ENCODE measurements at places on chromosomes 6 and 20. TPM values are rescaled to one million over a fixed set of nuclear protein-coding genes. Genes with fewer than 3 reads are reported as not detected.
A peak's percentile ranks its signal among the peaks of the same experiment; 100 is the strongest.

The OPN5 gene
- polyA plus RNA-seq: not detected

- peak; percentile 19 for DNase-seq
Measured at GRCh38 chr6:34005901-34006531, 139.9 kb downstream of the GRM4 start.

GRCh38 chr20:2866236-2866635 lies 7.0 kb upstream of the PTPRA start:
- no peak for DNase-seq

DNA sequence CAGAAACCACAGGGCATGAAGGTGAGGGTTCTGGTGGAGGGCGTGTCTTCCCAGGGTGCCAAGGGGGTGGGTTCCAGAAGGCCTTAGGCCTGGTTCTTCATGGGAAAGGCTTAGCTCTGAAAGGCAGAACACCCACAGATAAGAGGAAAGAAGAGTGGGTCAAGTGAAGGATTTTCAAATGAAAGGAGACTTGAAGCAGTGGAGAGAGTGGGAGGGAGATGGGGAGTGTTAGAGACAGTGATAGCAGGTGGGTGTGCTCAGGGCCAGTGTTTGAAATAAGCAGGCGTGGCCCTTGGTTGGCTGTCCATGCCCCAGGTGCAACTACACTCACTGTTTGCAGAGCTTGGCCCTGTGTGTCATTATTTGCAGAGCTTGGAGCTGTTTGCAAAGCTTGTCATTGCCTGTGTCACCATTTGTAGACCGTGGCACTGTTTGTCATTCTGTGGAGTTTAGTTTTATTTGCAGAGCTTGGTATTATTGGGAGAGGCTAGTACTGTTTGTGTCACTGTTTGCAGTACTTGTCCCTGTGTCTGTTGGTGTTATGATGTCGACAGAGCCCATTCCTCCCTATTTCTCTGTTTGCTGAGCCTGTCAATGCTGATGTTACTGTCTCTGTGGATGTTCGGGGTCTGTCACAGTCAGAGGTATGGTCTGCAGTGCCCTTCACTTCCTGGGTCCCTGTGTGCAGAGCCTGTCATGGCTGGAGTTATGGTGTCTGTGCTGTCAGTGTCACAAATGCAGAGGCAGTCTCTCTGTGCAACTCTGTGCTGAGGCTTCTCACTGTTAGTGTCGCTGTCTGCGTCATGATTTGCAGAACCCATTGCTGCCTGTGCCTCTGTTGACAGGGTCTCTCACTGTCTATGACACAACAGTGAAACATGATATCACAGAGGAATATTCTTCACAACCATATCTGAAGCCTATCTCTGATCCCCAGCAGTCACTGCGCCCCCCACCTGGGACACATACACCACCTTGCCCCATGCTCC lies 127.7 kb upstream of the LRFN2 start:
- no peak for DNase-seq

DNA sequence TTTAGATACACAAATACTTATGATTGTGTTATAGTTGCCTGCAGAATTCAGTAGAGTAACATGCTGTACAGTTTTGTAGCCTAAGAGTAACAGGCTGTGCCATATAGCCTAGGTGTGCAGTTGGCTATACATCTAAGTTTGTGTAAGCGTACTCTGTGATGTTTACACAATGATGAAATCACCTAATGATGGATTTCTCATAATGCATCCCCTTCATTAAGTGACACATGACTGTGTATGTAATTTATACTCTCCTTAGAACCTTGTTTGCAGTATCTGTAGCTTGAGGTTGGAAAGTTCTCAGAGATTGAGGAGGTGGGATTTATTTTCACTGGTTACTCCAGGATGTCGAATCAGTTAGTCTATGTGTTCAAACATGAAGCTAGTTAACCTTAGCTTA lies 67.0 kb upstream of the TMEM30A start:
- no peak for DNase-seq

- no peak for DNase-seq
Measured at GRCh38 chr6:68716620-68717019, 81.5 kb downstream of the ADGRB3 start.

GRCh38 chr20:61718361-61719005 lies 347.2 kb downstream of the TAF4 start:
- DNase-seq: no peak

DNA sequence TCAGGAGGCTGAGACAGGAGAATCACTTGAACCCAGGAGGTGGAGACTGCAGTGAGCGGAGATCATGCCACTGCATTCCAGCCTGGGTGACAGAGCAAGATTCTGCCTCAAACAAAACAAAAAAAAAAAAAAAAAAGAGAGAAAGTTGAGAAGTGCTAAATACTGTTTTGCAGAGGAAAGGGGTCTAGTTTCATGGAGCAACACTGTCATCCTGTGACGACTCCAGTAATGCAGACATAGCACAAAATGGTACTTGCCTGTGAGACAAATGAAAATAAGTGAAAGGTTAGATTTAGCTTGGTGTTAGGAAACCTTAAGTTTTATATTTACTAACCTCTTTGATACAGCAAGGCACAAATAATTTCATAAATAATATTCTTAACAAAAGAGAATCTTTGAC lies 29.7 kb downstream of the CEP162 start:
- DNase-seq: no peak

- DNase-seq: peak; percentile 40
Measured at GRCh38 chr6:25042036-25042521, 106.3 kb upstream of the RIPOR2 start.

All from CD8-positive, alpha-beta memory T cell (primary cell).